Diencephalon (tissue), 1 donor: ENCODE measurements at places on chromosomes 3 and 15. TPM values are rescaled to one million over a fixed set of nuclear protein-coding genes. Genes with fewer than 3 reads are reported as not detected.

Gene FHIT
- total RNA-seq, result 174 TPM

Gene NANOGP8
- total RNA-seq, result 0.69 TPM

Gene HTR3E
- not detected for total RNA-seq

Gene CHRM5
- 10.6 TPM for total RNA-seq

Gene COLQ
- total RNA-seq, result 2.5 TPM
